SHP77 (cell line): ENCODE measurements at places on chromosomes 16 and 17.

- DNase-seq: no peak
These were observed 22.8 kb upstream of the CNEP1R1 start for GRCh38 chr16:50002190-50002589.

GRCh38 chr16:8846401-8846932 lies 22.3 kb downstream of the CARHSP1 start:
- no peak for DNase-seq

GRCh38 chr17:3834811-3835210 lies 11.2 kb downstream of the NCBP3 start:
- no peak for DNase-seq

GRCh38 chr17:37789021-37789565 lies 44.2 kb upstream of the HNF1B start:
- DNase-seq: no peak

DNA sequence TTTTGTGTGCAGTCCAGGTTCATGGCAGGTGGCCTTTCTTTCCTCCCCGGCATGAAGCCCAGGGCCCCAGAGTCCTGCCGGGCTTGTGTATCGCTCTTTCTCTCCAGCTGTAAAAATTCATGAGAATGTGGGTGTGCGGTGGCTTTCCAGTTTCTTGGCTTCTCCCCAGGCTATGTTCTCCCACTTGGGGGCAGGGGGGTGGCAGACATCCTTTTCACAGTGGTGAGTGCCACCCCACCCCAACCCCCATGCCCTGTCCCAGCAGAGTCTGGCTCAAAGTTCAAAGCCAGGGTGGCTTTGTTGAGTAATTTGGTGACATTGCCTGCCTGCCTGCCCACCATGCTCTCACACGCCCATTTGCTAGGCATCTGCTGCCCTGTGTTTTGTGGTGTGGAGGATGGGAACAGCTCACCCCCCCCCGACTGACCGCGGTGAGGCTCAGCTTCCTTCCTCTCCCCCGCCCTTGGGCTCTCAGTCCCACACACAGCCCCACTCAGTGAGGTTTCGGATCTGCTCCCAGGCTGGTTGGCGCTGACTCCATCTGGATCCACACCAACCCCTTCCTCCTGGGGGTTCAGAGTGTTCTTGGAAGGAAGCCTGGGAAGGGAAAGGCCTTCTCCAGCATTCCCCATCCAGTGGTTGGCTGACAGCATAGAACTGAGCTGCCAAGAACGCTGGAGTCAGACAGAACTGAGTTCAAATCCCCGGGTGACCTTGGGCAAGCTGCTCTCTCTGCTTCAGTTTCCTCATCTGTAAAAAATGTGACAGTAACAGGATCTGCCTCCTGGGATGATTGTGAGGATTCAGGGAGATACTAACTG lies 36.0 kb downstream of the CHD9 start:
- DNase-seq: no peak

DNA sequence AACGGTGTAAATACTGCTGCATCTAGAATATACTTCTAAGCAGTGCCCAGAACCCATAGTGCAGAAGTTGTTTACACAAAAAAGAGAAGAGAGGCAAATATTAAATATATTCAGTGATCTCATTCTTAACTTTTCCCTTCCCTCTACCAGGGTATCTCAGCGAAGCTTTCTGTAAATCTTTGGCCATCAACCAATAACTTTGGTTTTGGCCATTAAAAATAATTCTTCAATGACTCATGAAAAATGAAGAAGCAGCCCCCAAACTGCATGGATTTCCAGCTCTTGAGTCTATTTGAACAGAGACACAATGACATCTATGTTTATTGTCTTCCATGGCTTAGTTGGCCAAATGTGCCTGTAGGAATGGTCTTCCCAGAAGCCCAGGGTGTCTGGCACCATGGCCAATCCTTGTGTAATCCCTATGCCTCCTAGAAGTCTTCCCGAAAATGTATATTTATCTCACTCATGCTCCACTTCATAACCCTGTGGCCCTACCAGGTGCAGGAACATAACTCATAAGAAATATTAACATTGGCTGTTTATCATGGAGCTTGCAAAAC lies 646.6 kb downstream of the TOX3 start:
- DNase-seq: no peak

DNA sequence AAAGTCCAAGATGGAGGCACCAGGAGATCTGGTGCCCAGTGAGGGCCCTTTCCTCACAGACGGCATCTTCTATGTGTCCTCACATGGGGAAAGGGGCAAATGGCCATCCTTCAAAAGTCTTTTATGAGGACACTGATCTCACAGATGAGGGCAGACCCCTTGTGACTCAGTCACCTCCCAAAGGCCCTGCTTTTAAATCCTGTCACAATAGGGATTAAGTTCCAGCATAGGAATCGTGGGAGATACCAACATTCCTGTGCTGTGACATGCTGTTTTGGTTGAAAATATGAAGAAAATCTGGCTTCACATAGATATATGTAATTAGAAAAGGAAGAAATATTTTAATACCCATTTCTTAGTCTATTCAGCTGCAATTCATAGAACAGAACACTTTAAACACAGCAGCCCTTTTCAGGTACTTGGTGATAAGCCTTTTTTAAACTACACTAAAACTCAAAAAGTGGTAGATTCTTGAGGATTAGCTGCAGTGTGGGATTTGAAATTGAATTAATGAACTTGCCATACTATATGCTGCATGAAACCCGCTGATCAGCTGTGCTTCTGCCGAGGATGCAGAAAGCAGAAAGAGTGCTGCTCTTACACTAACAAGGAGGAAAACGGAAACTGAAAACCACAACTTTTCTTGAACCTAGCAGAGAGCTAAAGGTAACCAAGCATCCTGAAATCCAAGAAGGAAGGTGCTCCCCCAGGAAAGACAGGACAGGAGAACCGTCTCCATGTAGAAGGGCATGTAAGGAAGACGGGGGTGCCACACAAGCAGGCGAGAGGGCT lies 32.7 kb downstream of the VPS53 start:
- no peak for DNase-seq

DNA sequence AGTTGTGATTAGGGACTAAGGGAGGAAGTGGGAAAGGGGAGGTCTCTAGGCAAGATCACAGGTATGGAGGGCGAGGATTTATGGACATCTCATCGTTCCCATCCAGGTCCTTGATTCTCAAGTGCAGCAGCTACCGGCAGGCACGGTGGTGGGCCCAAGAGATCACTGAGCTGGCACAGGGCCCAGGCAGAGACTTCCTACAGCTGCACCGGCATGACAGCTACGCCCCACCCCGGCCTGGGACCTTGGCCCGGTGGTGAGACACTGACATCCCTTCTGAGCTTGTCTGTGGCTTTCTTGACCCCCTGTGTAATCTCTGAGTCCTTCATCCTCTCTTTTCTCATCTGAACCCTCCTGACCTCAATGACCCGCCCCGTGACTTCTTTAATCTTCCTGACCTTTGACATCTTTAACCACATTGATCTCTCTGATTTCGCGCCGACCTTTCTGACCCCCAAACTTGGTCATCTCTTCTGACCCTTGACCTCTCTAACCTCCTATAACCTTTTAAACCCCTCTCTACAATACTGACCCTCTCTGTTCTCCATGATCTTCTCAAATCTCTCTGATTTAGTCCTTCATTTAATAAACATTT lies 3.8 kb downstream of the PLD2 start:
- DNase-seq: peak; percentile 20

- DNase-seq: no peak
These were observed 251.1 kb upstream of the PSMD7 start for GRCh38 chr16:74045513-74045912.

DNA sequence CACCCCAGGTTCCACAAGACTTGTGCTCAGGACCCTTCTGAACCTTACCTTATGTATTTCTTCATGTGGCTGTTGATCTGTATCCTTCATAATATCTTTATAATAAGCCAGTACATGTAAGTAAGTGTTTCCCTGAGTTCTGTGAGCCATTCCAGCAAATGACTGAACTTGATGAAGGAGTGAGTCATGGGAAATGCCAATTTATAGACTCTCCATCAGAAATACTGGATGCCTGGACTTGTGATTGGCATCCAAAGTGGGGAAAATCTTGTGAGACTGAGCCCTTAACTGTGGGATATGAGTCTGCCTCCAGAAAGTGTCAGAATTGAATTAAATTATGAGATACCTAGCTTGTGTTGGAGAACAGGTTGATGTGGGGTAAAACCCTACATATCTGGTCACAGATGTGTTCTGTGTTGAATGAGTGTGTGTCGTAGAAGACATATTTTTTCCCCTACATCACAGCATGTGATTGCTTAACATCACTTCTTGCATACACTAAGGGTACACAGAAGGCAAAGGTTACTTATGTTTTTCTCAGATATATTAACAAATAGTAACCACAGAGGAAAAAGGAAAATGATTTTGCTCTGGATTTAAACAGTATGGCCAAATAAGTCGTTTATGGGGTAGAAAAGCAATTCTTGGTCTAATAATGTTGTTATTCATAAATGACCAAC lies 70.2 kb upstream of the NETO2 start:
- no peak for DNase-seq

DNA sequence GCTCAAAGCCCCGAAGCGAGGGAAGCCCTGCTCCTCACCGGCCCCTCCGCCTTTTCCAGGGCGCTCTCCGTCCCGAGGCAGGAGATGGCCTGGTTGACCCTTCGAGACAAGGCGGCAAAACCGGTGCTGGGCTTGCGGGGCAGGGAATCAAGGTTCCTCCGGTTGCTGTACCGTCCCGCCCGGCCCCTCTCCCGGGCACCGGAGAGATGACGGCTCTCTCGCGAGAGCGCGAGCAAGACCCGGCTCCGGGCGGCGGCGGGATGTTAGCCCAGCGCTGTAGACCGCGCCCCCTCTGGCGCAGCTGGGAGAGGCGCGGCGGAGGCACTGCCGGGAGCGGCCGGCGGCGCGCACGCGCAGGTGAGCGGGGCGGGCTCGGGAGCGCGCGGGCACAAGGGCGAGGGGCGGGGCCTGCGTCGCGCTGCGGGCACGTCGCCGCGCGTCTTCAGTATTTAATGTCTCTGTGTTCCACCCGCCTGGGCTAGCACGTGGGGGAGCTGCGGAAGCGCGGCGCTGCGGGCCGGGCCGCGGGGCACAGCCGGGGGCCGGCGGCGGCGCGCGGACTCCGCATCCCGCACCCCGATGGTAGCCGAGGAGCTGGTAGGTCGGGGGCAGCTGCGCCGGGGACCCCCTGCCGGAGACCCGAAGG lies at the start of gene AKAP1:
Gene AKAP1, plus strand, starts transcription at position 445 of the 646 bp plus-strand sequence. CDS start 20,219 bp downstream, outside the sequence.
- peak; percentile 83 for DNase-seq

GRCh38 chr17:54944796-54945195 lies 23.7 kb downstream of the COX11 start:
- DNase-seq: no peak

GRCh38 chr16:68782198-68783174 lies 45.4 kb downstream of the CDH1 start:
- no peak for DNase-seq

DNA sequence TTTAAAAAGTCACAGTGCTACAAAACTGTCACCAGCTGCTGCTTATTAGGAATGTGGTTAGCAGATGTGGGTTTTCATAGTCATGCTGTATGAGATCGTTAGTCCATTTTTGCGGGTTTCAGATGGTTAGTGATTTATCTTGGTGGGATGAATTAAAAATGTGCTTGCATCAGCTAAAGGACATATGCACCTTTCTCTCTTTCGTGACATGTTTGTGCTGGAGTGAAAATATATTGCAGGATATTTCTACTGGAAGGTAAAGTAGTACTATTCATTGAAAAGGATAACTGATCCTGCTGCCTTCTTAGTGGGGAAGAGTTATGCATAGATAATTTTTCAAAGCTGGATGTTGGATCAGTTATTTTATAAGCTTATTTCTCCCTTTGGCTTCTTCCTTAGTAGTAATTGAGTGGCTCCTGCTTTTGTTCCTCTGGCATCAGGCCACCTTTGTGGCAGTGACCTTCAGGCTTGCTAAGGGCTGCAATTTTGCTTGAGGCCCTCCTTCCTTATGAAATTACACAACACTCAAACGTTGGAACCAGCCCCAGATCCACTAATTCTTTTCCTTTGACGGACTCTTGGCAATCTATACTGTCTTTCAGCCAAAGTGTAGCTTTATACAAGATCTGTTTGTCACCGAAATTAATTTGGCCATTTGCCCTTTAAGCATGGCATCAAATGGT lies 7.5 kb upstream of the SNTB2 start:
- DNase-seq: no peak

DNA sequence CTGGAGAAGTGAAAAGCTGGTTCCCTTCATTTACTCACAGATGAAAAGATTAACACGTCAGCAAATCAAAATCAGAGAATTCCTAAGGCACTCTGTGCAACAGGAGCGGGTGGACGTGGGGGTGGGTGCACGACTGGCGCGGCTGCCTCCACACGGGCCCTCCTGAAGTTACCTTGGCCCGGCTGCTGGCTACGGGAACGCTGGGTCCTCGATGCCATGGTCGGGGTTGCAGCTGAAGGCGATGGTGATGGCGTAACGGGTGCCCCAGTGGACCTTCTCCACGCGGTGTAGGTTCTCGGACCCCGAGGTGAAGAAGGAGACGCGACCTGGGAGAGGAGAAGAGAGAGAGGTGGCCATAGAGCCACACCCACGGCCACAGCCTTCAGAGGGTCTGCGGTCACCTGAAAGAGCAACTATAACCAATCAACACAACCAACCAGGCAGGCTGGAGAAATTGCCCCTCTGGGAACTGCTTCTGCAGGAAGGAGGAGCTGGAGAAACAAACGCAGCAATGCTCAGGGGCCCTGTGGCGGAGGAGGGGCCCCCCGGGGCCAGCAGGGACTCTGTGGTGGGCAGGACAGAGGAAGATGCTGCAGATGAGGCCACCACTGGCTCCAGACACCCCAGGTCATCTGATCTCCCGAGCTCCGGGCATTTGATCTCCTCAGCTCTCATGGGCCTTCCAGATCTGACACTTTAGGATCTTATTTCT lies 20.8 kb downstream of the UTS2R start:
- DNase-seq: no peak

- peak; percentile 35 for DNase-seq
These were observed 64.6 kb downstream of the CYTH1 start for GRCh38 chr17:78717431-78717980.

DNA sequence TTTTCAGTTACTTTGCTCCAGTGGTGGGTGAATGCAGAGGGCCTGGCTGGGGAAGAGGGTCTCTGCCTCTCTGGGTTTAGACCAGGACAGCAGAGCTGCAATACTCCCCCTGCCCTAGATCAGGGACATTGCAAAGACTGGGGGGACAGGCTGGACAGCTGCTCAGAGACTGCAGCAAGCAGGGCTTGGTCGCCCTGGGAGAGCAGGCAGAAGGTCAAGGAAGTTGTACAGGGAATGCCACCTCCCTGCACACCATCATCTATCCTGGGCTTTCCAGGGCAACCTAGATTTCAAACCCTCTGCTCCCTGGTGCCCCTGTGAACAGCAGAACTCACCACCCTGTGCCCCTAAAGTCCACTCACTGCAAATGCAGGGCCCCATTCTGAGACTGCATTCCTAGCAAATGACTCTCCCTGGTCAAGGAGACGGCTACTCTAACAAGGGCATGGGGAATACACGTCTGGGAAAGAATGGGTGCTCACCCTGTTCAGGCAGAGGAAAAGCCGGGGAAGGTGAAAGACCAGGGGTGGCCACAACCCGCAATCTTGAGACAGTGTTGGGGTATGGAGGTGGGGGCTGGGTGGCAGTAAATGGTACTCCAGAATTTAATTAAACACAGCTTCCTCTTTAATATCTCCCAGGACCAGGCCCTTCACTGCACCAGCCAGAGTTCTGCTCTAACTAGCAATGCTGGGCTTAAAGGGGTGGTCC lies 1.0 kb downstream of the KIFC3 start:
- no peak for DNase-seq
